ENCODE measurements at places on chromosomes 2 and 18. TPM values are rescaled to one million over a fixed set of nuclear protein-coding genes. Genes with fewer than 3 reads are reported as not detected.

DNA sequence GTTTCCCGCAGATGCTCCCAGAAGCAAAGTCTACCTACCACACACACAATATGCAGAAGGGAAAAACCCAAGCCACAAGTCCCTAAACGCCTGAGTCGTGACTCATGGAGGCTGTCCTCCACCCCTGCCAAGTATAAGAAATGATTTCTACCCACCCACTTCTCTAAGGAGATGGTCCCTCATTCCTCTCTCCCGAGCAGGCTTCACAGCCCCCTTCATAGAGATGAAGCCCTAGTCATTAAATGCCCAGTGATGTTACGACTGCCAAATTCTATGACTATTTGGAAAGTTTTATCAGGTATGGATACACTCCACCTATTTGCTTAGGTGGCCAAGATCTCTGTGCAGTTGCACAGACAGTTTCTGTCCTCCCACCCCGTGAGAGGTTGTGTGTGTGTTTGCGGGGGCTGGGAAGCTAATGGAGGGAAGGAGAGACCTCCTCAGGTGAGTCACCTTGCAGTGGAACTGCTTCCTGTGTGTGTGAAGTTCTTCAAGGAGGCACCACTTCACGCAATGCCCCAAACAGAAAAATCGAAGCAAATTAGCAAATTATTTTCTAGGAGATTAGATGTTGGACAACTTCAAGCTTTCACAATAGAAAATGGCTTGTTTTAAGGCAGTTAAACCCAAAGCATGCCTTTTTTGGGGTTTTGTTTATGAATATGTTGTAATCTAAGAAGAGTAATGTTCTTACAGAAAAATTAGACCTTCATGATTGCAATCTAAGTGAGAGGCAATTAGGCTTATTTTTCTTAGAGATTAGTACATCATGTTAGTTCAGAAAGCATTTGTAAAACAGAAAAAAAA lies 175.2 kb downstream of the TGIF1 start:
- peak; percentile 12 for DNase-seq

GRCh38 chr18:68833756-68834155 lies 35.9 kb downstream of the CCDC102B start:
- no peak for DNase-seq

GRCh38 chr2:86285981-86286380 lies 51.4 kb downstream of the REEP1 start:
- no peak for DNase-seq

DNA sequence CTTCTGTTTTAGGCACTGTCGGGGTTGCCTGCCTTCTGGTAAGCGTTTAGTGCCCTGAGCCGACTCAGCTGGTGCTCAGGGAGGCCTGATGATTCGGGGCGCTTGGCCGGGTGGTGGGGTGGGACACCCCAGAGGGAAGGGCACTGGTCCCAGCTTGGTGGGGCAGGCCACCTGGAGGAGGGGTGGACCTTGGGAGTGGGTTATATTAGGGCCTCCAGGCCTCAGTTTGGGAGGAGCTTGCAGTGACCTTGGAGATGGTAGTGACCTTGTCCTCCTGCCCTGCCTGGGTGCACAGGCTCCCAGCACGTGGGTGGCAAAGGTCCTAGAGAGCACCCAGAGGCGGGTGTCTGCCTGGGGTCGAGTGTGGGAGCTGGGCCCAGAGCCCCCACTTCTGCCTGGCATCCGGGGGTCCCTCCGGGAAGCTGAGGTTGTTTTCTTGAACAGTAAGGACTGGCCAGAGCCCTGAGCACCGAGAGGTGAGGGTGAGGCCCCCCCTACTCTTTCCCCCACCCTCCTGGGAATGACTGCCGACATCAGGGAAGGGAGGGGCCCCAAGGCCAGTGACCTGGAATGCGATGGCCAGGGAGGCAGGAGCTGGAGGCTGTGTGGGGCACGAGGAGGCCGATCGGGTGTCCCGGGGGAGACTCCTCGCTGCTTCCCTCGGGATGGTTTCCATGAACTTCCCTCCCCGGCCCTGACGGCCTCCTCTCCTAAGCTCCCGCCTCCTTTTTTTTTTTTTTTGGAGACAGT lies 61.3 kb downstream of the HPCAL1 start:
- no peak for DNase-seq

DNA sequence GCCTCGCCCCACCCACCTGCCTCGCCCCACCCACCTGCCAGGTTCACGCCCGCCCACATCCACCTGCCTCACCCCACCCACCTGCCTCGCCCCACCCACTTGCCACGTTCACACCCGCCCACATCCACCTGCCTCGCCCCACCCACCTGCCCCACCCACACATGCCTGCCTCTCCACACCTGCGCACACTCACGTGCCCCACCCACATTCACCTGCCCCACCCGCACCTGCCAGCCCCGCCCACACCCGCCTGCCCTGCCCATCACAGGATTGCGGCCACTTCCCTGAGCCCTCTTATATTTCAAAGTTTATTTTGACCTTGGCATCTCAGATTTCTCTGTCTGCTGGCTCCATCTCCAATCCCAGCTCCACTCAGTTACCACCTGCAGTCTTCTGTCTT lies 217.5 kb upstream of the SOX11 start:
- peak; percentile 37 for DNase-seq

GRCh38 chr2:206756816-206757215 lies 8.3 kb downstream of the MDH1B start:
- no peak for DNase-seq

DNA sequence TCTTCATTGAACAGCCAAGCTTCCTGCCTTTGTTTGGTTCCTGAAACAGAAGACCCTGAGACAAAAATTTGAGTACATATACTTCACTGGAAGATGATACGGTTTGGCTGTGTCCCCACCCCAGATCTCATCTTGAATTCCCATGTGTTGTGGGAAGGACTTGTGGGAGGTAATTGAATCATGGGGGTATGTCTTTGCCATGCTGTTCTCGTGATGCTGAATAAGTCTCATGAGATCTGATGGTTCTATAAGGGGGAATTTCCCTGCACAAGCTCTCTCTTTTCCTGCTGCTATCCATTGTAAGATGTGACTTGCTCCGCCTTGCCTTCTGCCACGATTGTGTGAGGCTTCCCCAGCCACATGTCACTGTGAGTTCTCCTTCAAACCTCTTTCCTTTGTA lies 76.5 kb downstream of the BABAM2 start:
- no peak for DNase-seq

DNA sequence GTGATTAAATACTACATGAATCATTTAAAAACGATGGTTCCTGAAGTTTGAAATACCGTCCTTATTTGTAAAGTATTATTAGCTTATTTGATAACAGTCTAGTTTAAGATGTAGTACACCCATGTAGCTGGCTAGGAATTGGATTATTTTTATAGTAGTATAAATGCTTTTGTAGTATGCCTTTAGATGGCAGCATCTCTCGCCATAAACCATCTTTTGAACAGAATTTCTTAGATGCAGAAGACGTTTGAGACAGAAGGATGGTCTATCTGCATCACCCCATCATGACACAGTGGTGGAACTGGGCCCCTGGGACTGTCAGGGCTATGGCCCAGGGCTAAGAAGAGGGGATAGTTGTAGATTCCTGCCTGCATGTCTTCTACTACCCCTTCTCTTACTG lies 152.7 kb downstream of the WDSUB1 start:
- no peak for DNase-seq

DNA sequence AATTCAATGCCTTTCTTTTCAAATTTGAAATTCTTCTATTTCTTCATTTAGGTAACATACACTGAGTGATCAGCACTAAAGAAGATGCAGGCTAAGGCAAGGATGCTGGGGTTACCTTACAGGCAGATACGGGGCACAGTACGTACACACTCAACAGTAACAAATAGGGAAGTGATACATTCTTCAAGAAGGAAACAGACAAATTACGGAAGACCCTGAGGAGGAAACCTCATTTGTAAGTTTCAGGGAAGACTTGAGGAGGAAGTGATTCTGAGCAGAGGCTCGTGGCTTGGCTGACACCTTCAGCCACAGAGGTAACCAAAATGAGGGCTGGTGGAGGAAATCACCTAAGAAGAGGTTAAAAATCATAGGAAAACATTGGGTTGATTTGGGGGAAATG lies 1108.3 kb upstream of the KLHL29 start:
- DNase-seq, result no peak

GRCh38 chr2:70990216-70990615 lies 4.5 kb downstream of the TEX261 start:
- DNase-seq, result no peak

- no peak for DNase-seq
Observed at GRCh38 chr18:59035591-59035990, 104.1 kb upstream of the SEC11C start.

- no peak for DNase-seq
Observed at GRCh38 chr2:11032396-11032795, 120.7 kb downstream of the KCNF1 start.

GRCh38 chr2:127142663-127143630 lies 36.0 kb upstream of the BIN1 start:
- no peak for DNase-seq

GRCh38 chr2:182428476-182428875 lies 1.6 kb upstream of the PDE1A start:
- DNase-seq, result no peak

GRCh38 chr2:9508931-9509330 lies 34.6 kb downstream of the IAH1 start:
- no peak for DNase-seq

DNA sequence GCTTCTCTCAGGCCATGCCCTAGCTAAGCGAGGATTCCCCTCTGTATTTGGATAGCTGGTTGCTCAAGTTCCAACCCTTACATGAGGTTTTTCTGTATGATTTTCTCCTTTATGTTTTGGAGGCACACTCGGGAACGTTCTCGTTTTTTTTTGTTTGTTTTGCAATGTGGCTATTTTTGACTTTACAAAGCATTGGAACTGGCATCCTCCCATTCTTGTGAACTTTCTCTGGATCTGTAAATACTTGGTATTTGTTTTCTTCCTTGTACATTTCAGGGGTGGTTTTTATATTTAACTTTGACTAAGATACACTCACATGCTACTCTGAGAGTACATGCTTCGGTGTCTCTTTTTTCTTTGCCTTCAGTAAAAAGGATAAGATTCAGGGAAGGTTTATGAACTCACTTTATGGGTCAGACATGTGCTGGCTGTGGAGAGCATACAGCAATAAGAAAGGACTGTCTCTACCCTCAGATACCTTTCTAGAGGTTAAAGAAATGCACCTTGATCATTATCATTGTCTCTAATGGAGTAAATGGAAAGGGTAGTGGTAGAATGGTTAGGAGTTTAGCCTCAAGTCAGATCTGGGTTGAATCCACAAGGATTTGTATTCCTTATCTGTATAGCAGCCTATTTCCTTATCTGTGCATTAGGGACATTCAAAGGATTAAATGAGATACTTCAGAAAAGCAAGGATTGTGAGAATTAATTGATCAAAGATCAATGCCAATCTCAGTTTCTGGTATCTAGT lies 61.9 kb downstream of the MEIS1 start:
- no peak for DNase-seq

DNA sequence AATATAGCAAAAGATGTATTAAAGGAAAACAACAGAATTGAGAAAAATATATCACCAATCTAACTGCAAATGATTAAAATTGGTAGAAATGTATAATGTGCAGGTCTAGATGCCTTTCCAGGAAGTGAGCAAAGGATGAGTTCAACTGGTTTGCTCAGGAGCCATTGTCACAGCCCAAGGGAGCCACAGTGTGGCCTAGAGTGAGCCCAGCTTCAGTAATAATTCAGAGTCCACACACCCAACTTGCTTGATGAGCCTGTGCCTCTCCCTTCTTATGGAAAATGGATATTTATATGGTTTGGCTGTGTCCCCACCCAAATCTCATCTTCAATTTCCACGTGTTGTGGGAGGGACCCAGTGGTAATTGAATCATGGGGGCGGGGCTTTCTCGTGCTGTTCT lies 92.2 kb upstream of the ASAP2 start:
- no peak for DNase-seq

DNA sequence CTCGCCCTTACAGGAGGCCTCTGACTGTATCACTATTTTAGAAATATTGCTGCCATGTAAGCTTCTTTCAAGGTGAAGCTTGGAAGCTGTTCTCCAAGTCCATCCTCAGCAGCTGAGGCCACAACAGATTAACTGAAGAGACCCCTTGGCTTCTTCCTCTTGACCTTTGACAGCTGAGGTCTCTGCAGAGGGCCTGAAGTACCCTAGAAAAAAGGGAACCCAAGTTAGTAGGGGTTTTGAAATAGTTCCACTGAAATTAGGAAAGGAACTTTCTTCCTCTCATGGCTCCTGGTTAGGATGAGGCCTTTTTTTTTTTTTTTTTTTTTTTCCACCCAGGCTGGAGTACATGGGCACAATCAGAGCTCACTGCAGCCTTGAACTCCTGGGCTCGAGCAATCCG lies 15.5 kb upstream of the IHH start:
- no peak for DNase-seq

DNA sequence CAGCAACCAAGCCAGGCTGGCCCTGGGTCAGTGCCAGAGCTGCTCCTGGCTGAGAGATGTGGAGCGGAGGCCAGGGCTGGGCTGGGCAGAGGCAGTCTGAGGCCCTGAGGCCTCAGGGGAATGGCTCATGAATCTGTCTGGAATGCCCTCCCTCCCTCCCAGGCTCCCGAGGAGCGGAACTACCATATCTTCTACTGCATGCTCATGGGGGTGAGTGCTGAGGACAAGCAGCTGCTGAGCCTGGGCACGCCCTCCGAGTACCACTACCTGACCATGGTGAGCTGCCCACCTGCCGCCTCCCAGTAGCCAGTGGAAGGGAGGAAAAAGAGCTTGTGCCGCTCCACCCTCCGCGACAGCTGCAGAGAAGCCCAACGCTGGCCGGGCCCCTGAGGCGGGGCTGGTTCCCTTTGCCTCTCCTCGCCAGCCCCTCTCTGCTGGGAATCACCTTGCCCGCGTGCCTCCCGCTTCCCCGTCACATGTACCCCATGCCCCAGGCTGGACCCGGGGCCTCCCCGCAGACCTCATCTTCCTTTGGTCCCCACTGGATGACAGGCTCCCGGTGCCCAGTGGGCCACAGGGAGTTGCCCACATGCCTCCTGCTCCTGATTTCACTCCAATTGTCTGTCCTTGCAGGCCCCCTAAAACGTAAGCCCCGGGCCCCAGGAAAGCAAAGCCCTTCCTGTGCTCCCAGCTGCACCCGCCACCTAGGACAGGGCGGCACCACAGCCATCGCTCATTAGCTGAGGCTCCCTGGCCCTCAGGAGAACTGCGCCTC lies 41.1 kb downstream of the MYO7B start:
- peak; percentile 84 for DNase-seq

- DNase-seq, result no peak
Observed at GRCh38 chr2:144415386-144415785, 104.5 kb downstream of the ZEB2 start.

GRCh38 chr2:112869258-112869842 lies 32.8 kb upstream of the IL1B start:
- peak; percentile 68 for DNase-seq

Gene RFTN2
- 1.4 TPM for polyA plus RNA-seq

Gene C1GALT1C1L
- polyA plus RNA-seq, result 3.5 TPM

Gene TSPYL6
- polyA plus RNA-seq, result not detected

Gene MYO3B
- polyA plus RNA-seq, result 3.5 TPM

Gene LOXHD1
- polyA plus RNA-seq, result not detected

Gene EFHD1
- 280 TPM for polyA plus RNA-seq

Gene MTCL1
- 2.5 TPM for polyA plus RNA-seq

Gene CRYBA2
- not detected for polyA plus RNA-seq

Gene POTEC
- not detected for polyA plus RNA-seq

Gene CD8B2
- polyA plus RNA-seq, result 0.71 TPM

Gene IL36A
- not detected for polyA plus RNA-seq

Gene AQP12B
- not detected for polyA plus RNA-seq

Gene NGEF
- 5.3 TPM for polyA plus RNA-seq

Gene SCN3A
- polyA plus RNA-seq, result 0.11 TPM

Gene CNTNAP5
- polyA plus RNA-seq, result not detected

Gene CHRND
- polyA plus RNA-seq, result not detected

Gene MTA3
- polyA plus RNA-seq, result 27.7 TPM

Gene HOXD13
- polyA plus RNA-seq, result not detected
